Activated CD8-positive, alpha-beta T cell treated with anti-CD3 and anti-CD28 coated beads for 36 hours (primary cell): ENCODE measurements at places on chromosomes 16 and 17.

DNA sequence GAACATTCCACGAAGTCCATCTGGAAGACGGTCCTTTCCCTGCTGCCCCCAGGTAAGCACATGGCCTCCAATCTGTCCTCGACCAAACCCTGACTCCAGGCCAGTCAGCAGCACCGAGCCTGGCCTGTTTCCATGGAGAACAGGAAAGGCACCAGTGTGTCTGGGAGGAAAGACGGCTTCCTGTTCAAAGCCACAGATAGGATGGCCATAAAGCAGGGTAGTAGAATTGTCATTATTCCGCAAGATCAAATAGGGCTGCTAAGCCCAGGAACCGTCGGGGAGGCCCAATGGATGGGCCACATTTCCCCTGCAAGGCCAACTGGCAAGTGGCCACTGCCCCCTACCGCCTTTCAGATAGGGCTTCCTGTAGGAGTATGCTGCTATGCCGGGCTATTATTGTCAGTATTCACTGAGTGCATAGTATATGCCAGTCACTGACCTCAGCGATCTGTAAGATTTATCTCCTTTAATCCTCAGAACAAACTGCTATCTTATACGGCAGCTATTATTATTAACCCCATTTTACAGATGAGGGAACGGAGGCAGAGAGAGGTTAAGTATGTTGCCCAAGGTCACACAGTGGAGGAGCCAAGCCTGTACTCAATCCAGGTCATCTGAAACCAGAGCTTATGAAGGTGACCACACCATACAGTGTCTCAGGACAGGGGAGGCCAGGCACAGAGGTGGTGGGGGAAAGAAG lies 23.0 kb upstream of the PLCG2 start:
- no peak for DNase-seq

DNA sequence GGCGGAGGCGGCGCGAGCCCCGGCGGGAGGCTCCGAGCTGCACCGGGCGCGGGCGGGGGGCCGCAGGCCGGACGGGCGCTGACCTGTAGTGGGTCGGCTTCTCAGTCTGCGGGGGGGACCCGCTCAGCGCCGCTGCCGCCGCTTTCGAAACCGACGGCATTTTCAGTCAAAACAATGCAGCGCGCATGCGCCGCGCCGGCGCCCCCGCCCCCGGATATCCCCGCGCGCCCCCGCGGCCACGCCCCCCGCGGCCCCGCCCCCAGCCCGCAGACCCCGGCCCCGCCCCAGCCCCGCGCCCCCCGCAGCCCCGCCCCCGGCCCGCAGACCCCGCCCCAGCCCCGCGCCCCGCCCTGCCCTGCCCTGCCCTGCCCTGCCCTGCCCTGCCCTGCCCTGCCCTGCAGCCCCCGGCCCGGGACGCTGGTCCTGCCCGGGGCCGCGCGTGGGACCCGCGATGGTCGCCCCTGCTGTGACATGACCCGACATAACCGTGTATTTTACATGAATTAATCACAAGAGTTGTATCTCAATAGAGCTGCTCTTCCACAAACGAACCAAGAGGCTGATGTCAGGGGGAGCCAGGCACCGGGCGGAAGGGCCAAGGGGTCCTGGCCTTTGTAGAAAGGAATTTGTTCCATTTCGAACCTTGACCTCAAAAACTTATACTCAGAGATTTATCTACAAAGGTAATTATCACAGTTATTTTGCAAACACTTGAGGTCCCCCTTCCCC lies at the start of gene UNKL:
UNKL (minus strand) TSS at position 173 of the 729 bp plus-strand sequence; CDS start at position 160, 13 bp downstream.
- peak; percentile 82 for DNase-seq

DNA sequence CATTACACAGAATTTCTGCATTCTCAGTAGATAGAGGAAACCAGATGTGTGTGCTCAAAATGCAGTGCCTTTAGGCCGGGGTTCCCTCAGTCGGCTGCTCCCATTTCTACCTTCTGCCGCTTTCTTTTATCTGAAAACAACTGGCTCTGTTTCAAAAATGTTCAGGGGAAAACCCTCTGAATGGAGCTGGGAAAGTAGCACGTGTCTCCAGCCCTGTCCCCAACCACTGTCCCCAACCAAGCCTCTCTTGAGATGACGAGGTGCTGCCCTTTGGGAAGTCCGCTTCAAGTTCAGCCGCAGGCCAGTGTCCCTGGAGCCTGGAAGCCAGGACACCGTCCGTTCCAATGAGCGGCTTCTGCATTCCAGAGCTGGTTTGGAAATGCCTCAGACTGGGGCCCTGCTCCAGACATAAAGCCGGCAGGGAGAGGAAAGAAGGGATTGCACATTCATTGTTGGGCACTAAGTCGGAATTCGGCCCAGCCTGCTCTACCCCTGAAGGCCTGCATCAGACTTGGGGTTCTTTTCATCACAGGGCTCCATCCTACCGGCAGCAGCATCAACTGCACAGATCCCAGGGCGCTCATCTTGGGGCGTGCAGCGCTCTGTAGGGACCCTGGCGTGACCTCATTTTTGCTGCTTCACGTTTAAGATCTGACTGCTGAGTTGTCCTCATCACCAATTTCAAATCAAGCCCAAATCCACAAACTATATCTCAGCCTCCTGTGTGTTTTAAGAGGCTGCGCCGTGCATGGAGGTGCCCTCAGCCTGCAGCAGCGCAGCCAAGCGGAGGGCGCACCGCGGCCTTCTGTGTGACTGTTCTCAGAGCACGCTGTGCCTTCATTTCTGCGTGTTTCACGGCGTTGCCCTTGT lies 111.3 kb downstream of the BANP start:
- DNase-seq, result no peak

DNA sequence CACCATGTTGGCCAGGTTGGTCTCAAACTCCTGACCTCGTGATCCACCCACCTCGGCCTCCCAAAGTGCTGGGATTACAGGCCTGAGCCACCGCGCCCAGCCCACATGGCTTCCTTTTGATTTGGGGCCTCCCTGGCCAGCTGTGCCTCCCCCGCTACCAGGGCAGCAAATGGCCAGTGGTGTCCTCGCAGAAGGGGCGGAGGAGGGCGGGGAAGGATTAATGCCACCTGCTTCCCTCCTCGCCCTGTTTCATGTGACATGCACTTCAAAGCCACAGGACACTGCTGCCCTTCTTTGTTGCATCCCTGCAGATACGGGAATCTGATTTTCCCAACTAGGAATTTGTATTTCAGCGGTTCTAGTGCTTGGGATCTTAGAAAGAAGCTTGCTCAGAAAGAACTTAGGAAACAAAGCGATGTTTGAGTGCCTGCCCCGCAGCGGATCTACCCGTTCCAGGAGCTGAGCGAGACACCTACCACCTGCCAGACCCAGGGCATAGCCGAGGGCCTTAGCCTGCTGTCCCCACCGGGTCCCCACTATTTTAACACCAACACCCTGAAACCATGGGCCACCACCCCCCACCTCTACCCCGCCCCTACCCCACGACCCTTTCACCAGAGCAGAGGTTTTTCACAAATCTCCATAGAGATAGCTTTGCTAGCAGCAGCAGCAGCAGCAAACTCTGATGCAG lies 37.7 kb upstream of the CCDC182 start:
- no peak for DNase-seq

DNA sequence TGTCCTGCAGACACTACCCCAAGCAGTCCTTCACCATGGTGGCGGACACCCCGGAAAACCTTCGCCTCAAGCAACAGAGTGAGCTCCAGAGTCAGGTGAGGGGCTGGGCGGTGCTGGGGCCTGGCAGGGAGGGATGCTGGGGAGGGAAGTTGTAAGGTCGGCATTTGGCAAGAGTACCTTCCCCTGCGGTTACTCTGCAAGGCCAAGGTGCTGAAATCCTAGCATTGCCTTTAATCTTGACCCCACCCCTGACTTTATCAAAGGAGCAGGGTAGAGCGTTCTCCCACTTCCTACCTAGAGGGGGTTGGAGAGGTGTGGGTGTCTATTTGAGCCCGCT lies 20.5 kb downstream of the LASP1 start:
- peak; percentile 35 for DNase-seq

GRCh38 chr16:76816475-76816874 lies 374.5 kb upstream of the MON1B start:
- no peak for DNase-seq

DNA sequence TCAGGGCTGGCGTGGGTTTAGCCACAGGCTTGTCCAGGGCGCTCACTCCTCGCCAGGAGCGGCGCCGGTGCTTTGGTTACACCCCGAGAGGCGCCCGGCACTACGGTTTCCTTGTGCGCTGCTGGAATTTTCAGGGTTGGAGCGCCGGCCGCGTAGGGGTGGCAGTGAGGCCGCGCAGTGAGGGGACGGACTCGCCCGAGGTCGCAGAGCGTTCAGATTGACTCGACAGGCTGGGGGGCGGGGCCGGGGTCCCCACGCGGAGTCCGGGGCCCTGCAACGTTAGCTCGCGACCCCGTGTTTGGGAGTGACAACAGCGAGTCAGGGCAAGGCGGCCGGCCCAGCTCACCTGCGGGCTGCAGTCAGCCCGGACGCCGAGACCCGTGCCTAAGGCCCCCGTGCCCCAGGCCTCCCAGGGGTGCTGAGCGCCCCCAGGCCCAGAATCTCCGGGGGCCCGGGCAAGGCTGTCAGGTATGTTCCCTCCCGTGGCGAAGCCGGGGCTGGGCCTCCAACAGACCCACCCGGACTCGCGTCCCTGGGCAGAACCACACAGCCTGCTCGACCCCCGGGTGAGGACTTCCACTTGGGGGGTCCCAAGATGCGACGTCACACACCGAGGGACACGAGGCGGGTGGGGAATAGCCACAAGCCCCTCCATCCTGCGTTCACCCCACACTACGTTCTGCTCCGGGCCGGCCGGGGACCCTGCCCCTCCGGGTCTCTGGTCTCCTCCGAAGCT lies 1.3 kb upstream of the ACTG1 start:
- peak; percentile 67 for DNase-seq

DNA sequence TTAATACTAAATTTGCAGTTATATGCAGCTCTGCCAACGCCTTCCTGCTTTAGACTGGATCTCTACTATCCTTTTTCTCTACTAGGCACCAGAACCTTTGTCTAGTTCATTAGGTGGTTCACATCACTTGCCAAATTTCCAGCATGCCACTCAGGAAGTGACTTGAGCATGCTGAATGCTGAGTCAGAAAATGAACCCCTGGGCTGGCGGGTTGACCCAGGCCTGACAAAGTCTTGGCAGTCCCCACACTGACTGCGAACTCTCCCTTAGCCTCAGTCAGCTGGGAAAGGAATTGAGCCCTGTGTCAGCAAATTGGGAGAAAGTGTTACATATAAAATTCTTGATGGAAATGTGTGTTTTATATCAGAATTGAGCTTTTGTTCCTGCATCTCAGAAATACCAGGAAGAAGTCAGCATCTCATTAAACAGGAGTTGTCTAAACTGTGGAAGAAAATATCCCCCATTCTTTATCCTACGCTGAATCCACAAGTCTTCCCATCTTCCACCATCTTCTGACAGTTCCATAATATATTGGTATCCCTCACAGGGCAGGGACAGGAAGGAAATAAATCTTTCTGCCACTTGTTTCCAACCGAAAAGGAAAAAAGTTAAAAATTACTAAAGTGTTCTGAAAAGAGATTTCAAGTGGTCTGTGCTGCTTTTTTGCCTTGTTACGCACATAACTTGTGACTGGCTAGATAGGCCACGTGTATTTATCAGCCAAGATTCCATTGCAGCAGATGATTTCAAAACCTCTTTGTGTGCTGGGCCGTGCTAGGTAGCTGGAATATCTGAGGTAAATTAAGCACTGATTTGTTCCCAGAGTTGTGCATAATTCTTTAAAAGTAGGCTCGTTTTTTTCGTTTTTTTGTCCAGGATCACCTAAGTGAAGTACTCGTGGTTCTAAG lies 16.7 kb upstream of the SLC12A3 start:
- peak; percentile 25 for DNase-seq

GRCh38 chr16:8567355-8568230 lies 22.7 kb downstream of the TMEM114 start:
- DNase-seq, result peak; percentile 85
